GM18507 (cell line): ENCODE measurements at places on chromosomes 1 and 21.

- DNase-seq = no peak
Observed at GRCh38 chr21:42067531-42068255, 3.4 kb upstream of the UMODL1 start.

DNA sequence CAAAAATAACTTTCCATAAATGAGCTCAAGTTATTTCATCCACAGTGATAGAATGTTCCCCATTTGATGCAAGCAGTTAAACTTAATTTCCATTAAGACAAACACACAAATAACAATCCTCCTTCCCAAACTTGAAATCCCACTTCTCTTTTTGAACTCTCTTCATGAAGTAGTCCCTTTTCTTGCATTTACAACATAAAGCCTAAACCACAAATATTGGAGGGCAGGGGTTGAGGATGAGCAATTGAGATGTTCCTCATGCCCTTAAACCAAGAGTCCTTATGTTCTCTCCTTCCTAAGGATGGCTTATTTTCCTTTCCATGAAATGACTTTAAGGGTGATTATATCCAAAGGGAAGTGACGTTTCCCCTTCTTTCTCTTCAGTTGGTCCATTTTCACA, 228.8 kb downstream of the DISC1 start:
- DNase-seq = no peak

DNA sequence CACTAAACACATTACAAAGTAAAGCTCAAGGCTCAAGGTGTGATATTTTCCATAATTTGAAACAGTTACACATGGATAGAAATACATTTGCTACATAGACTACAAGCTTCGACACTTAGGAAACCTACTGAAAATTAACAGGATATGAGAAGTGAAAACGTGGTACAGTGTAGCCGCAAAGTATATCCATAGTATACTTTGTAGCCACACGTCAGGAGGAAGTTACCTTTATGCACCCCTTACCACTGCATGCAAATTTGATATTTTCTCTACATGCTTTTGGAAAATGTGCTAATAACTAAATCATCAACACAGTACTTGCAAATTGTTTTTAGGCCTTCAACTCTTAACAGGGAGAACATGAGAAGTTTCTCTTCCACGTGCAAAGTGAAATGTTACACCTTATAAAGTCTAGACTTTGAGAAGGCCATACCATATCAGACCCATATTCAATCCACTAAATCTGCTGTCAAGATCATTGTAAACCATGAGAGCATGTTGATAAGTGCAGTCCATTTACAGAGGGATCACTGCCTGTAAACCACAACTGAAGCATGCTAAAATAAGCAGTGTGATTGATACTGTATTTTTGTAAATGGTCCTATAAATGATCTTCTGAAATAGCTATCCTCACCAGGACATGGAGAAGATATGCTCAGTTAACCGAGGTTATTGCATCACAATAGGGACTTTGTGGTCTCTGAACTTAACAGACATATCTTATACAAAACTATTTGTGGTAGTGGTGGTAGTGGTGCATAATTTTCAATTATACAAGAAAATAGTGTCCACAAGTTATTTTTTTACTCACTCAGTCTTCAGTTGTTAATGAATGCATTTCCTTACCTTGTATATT, 64.7 kb downstream of the VAV3 start:
- no peak for DNase-seq

DNA sequence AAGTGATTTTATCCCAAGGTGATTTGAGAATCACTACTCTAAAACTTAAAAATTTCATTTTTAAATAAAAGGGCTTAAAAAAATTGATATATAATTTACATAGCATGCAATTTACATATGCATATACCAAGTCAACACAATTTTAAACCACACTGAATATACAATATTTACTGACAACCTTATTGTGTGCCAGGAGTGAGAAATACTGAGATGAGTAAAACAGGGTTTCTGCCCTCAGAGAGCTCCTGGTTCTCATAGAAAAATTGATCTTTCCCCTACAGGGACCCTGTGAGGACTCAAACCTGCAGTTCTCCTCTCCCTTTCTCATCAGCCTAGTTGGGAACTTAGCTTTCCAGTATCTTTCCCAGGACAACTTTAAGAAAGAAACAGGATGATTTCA, 27.0 kb downstream of the PLPP3 start:
- no peak for DNase-seq

GRCh38 chr1:25113086-25113485, 119.2 kb downstream of the SYF2 start:
- DNase-seq = no peak

GRCh38 chr1:153565529-153566374, at the start of gene S100A2:
Gene S100A2, minus strand, starts transcription at chr1:153565844. Its CDS starts 1,967 bp downstream, at chr1:153563877.
- no peak for DNase-seq

- no peak for DNase-seq
Observed at GRCh38 chr1:16139473-16139962, 16.4 kb downstream of the EPHA2 start.

DNA sequence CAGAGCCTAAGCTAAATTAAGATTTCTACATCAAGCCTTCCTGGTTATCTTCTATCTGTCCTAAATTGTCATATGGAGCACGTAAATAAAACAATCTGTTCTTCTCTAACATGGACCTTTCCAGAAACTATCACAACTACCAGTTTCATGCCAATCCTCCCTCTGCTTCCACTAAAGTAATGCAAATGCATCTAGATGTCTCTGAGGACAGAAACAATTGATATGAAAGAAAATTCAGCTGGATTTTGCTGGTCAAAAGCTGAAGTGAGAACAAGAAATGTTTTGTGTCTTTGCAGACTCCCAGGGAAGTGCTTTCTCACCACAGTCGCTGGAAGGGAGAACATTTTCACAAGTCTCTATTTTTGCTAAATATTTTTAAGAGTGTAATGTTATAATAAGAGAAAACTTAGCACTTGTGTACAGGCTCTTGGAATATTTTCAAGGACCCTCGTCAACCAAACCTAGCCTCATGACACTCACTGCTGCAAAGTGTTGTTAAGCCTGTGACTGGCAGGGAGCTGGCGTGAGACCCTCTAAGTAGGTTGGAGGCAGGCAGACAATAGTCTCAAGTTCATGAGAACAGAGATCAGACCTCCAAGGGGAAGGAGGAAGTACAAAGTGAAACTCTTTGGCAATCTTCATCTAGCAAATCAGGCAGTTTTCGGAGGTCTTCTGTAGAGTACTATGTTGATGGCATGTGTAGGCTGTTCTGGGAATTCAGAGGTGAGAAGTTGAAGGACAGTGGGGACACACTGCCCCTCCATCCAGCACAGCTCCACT, 38.8 kb downstream of the DNASE2B start:
- no peak for DNase-seq

DNA sequence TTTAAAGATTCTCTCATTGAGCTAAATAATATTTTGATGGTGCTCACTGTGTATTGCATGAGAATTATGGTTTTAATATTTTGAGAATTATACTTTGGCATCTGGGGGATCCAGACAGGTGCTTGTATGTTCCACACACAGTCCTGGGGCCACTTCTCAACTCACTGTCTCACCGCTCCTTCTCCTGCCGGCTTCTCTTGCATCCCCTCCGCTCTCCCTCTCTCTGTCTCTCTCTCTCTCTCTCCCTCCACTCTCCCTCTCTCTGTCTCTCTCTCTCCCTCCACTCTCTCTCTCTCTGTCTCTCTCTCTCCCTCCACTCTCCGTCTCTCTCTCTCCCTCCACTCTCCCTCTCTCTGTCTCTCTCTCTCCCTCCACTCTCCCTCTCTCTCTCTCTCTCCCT, 32.2 kb upstream of the ZC3H12A start:
- no peak for DNase-seq

DNA sequence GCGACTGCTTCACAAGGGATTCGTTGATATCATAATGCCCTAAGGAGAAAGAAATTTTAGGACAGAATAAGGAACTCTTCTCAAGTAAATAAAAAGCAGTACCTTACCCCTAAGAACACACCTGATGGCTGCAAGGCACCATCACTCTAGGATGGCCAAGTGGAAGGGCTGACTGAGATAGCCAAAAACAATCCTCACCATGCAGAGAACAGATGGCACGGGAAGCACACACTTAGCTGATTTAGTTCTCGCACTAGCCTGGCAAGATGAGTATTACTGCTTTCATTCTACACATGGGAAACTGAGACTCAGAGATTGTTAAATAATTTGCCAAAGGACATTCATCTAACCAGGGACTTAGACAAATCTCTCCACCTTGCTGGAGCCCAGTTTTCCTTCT, 43.8 kb downstream of the STPG1 start:
- no peak for DNase-seq

- no peak for DNase-seq
Observed at GRCh38 chr1:70441392-70442035, 30.4 kb downstream of the CTH start.

- DNase-seq = no peak
Observed at GRCh38 chr1:41720861-41721410, 197.8 kb downstream of the HIVEP3 start.

GRCh38 chr1:41848216-41848952, 70.3 kb downstream of the HIVEP3 start:
- DNase-seq = no peak

DNA sequence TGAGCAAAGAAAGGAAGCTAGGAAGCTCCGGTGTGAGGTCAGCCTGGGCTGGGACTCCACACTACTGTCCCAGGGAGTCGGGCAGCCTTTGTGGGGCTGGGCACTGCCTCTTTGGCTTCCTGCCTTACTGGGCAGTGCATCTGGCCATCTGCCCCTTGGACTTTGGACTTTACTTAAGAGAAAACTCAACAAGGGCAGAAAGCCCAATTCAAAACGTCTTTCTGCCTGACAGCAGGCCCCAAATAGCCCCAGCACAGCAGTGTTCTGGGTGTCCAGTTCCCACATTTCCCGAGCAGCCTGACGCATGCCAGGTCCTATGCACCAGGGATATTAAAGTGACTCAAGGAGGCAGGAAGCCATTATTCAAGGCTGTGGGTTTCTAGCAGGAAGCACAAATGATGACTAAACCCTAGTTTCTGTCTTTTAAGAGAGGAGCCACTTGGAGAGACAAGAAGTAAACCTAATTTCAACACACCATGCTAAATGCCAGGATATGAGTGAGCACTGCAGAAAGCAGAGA, 37.9 kb upstream of the EDEM3 start:
- DNase-seq = no peak

- peak; percentile 47 for DNase-seq
Observed at GRCh38 chr1:223748773-223749733, 36.7 kb downstream of the CAPN2 start.

GRCh38 chr1:246074421-246074820, 432.7 kb downstream of the SMYD3 start:
- DNase-seq = no peak

DNA sequence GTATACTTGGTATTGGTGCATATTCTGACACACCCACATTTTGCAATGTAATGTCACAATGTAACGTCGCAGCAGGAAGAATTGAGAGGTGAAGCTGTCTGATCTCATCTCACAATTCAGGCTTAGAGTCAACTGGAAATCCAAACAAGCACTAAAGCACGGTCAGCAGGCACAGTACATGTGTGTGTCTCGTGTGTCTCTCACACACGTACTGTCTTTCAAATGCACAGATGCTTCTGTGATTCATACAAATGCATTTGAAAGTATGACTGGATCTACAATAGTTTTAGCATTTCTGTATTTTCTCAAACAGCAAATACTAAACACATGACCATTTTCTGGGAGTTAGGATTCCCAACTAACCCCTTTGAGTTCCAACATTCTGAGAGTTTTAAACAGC, 26.9 kb downstream of the LBR start:
- no peak for DNase-seq

DNA sequence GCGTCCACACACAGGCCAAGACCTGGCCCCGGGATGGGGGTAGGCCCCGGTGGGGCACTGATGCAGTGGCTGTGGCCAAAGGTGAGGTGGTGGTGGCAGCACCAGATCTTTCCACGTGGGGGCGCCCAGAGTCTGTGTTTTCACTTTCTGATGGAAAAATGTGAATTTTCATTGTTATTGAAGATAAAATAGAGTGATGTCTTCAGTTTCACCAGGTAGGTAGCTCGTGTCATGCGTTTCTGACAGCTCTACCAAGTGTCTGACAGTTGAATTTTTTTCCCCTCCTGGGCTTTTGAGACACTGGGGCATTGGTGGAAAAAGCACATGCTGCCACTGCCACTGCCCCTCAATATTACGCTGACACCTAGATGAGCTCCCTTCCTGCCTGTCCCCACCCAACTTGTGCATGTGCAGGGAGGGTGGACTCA, 40.0 kb upstream of the MAGOH start:
- DNase-seq = peak; percentile 64

GRCh38 chr1:230913496-230913895, 45.2 kb upstream of the C1orf198 start:
- DNase-seq = no peak

DNA sequence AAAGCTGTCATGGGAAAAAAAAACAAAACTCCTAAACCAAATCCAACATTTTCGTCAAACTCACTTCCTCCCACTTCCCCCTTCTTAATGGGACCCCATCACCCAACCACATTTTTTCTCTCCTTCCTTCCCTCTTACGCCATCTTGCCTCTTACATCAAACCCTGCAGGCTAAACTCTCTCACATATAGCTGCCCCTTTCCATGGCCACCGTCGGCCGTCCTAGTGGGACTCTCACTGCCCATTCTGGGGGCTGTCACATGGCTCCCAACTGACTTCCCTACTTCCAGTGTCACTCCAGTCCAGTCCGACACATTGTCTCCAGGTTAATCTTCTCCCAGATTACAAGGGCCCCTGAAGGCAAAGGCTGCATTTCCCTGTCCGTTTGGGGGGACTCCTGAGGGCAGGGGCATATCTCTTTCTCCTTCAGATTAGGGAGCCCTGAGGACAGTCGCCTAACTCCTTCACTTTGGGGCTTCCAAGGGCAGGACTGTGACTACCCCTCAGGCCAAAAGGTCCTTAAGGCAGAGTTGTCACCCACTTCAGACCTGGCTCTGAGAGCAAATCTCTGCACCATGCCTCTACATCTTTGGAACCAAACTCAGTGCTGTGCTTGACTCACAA, 658 bp downstream of the UBXN11 start:
- DNase-seq = no peak

DNA sequence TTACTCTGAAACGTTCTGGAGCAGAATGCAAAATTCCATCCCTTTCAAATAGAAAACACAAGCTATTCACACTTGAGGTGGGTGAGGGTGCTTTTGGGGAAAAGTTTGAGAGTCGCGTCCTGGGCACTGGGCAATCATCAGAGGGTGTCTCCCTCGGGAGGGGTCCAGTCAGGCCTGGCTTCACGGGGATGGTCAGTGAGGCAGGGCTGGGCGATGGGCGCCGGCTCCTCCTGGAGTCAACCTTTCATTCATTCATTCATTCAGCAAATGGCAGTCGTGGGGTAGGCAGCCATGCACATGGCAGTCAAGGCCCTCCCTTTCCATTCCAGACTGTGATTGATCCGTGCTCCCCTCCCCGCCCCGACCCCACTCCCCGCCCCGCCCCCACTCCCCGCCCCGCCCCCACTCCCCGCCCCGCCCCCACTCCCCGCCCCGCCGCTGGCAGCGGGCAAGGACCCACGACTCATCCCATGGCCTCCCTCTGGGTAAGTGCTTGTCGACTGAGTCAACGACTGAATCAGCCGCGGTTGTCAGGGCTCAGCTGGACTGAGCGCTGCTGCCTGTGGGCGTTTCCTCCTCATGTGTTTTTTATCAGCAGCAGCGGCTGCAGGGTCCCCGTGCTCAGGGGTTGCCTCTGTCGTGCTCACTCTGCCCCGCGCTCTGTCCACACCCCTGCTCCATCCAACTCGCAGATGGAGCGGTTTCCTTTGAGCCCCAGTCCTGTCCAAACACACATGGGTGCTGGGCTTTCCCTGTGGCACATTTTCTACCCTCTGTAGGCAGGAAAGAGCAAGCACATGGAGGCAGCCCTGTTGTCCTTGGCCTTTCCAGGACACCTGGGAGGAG, 12.5 kb upstream of the SPSB1 start:
- DNase-seq = no peak

- no peak for DNase-seq
Observed at GRCh38 chr1:31152181-31152795, 86.8 kb upstream of the PUM1 start.
